ENCODE measurements at places on chromosomes 4 and X.

DNA sequence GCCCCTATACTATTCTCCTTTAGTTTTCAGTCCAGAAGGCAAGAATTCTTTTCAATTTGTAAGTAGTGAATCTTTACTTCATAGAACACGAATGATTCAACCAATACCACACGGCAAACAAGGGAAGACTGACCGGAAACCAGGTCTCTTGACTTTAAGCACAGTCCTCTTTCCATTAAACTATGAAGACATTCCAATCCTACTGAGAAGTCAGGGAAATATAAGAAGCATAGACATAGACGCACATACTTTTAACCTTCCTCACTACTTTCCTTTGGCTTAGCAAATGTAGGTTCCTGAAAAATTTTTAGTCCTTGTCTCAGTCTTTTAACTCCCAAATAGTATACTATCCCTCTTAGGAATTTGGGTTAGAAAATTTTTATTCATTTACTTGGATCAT lies 9.1 kb downstream of the CHRDL1 start:
- no peaks in the 10 kb centered on the region for H3K36me3 ChIP-seq
- H3K4me3 ChIP-seq: no peak overlapping the region
- no peak overlapping the region for H3K27ac ChIP-seq

GRCh38 chrX:68634649-68635227 lies 12.7 kb upstream of the STARD8 start:
- no peak overlapping the region for H3K4me3 ChIP-seq
- no peak overlapping the region for H3K27ac ChIP-seq
- H3K4me1 ChIP-seq: no peaks in the 10 kb centered on the region
- peaks cover 9% of the 10 kb centered on the region for H3K27me3 ChIP-seq
- H3K36me3 ChIP-seq: no peaks in the 10 kb centered on the region

GRCh38 chr4:88907478-88907877 lies 149.5 kb downstream of the FAM13A start:
- H3K27ac ChIP-seq: no peak overlapping the region
- DNase-seq: no peak
- no peaks in the 10 kb centered on the region for H3K4me1 ChIP-seq
- no peak overlapping the region for H3K4me3 ChIP-seq
- H3K36me3 ChIP-seq: no peaks in the 10 kb centered on the region

DNA sequence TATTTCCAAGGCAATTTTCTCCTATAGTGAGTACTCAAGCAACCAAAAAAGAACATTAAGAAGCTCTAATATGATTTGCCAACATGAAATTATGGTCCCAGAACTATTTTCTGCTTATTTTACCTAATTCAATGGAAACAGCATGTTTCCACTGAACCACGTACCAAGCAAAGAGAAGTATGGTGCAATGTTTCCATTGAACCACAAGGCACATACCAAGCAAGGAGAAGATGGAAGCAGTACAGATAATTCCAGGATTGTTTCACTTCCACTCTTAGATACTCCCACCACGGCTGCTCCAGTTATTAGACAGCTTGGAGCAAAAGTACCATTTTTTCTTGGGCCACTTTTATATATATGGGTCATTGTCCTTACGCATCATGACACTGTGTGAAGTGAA lies 164.9 kb downstream of the RNF150 start:
- no peaks in the 10 kb centered on the region for H3K27me3 ChIP-seq
- H3K36me3 ChIP-seq: no peaks in the 10 kb centered on the region
- no peaks in the 10 kb centered on the region for H3K4me1 ChIP-seq
- no peak overlapping the region for H3K4me3 ChIP-seq

GRCh38 chrX:45508454-45508853 lies 307.8 kb upstream of the DIPK2B start:
- no peaks in the 10 kb centered on the region for H3K27me3 ChIP-seq
- H3K4me1 ChIP-seq: no peaks in the 10 kb centered on the region
- DNase-seq: no peak
- no peak overlapping the region for H3K27ac ChIP-seq
- peaks cover 2% of the 10 kb centered on the region for H3K36me3 ChIP-seq

DNA sequence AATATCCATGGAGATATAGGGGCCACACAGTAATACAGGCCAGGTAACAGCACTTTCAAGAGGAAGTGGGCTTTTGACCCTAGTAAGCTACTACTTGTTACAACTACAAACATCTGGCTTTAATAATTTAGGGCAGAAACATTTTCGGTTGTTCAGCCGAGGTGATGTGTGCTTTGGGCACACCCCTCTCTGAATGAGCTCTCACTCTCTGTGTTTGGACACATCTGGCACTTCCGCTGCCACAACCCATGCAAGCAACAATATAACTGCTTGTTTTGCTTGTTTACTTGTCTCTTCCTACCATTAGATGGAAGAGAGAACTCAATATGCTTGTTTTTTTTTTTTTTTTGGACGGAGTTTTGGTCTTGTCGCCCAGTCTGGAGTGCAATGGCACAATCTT lies 277.2 kb downstream of the HS3ST1 start:
- H3K36me3 ChIP-seq: no peaks in the 10 kb centered on the region
- no peaks in the 10 kb centered on the region for H3K27me3 ChIP-seq
- H3K4me1 ChIP-seq: no peaks in the 10 kb centered on the region

DNA sequence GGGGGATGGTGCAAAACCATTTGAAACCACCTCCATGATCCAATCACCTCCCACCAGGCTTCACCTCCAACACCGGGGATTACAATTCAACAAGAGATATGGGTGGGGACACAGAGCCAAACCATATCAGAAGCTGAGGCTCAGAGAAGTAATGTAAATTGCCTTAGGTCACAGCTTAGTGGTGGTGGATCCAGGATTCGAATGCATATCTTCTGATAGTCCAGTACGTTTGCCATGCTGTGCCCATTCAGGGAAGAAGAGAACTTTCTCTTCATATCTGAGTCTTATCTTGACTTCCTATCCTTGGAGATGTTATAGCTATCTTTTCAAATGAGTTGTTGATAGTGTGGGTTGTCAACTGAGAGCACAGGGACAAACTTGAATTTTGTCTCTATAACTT lies 325.5 kb downstream of the ZIC3 start:
- no peaks in the 10 kb centered on the region for H3K4me1 ChIP-seq
- no peak overlapping the region for H3K4me3 ChIP-seq
- DNase-seq: no peak

GRCh38 chrX:73930300-73930699 lies 367.3 kb downstream of the CHIC1 start:
- H3K27ac ChIP-seq: no peak overlapping the region
- H3K4me1 ChIP-seq: no peaks in the 10 kb centered on the region
- H3K36me3 ChIP-seq: no peaks in the 10 kb centered on the region
- H3K27me3 ChIP-seq: no peaks in the 10 kb centered on the region
- H3K4me3 ChIP-seq: no peak overlapping the region

GRCh38 chrX:14529290-14529989 lies at the start of gene GLRA2:
TSS of gene GLRA2 (plus strand) at chrX:14529536. CDS start at chrX:14530058, 522 bp downstream.
- no peaks in the 10 kb centered on the region for H3K36me3 ChIP-seq
- no peak within 1 kb of the TSS for H3K27ac ChIP-seq
- no peaks in the 10 kb centered on the region for H3K4me1 ChIP-seq
- H3K27me3 ChIP-seq: peaks cover 9% of the 10 kb centered on the region

- peaks cover 7% of the 10 kb centered on the region for H3K36me3 ChIP-seq
- DNase-seq: no peak
- no peak overlapping the region for H3K4me3 ChIP-seq
- peaks cover 5% of the 10 kb centered on the region for H3K4me1 ChIP-seq
- H3K27me3 ChIP-seq: no peaks in the 10 kb centered on the region
- H3K27ac ChIP-seq: no peak overlapping the region
Observed at GRCh38 chr4:151114338-151114737, 14.9 kb downstream of the RPS3A start.

DNA sequence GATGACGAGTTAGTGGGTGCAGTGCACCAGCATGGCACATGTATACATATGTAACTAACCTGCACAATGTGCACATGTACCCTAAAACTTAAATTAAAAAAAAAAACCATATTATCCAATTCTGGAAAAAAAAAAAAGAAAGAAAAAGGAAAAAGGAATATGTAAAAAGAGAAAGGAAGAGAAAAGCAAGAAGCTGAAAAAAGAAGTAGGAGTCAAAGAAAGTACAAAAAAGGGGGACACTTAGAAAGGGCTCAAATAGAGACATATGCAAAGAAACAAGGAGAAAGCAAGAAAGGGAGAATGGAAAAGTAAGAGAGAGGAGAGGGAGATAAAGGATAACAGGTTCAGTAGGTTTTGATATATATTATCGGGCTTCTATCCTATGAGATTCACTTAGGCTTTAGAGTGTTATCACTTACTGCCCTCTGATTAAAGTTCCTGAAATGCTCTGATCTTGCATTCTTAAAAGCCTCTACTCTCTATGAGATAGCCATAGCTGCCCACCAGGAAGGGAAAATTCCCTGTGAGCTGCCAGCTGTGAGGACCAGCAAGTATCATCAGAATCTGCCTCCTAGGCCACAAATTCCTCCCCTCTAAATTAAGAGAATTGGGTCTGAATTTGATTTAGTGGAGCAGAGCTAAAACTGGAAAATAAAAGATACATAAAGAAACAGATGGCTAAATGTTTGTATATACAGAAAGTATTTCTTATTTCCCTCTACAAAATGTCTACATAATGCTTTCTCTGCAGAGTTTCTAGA lies 95.2 kb downstream of the AMMECR1 start:
- no peak for DNase-seq
- peak overlapping the region; percentile 94 for H3K27ac ChIP-seq
- no peak overlapping the region for H3K4me3 ChIP-seq
- peaks cover 15% of the 10 kb centered on the region for H3K4me1 ChIP-seq
- peaks cover 3% of the 10 kb centered on the region for H3K36me3 ChIP-seq
- H3K27me3 ChIP-seq: no peaks in the 10 kb centered on the region

DNA sequence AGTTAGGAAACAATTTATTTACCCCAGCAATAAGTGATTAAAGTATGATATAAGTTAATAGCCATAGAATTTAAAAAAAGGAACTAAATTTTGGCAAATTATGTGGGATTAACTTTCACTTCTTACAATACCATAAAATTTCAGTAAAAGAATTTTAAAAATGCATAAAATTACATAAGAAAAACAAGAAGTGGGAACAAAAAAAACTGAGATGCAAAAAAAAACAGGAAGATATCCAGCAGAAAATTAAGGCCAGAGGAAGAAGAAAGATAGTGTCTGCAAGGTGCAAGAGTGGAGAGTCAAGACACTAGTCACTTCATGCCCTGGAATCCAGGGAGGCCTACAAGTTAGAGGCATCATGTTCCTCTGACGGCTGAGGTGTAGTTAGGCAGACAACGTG lies 184.2 kb downstream of the GASK1B start:
- no peaks in the 10 kb centered on the region for H3K27me3 ChIP-seq
- H3K27ac ChIP-seq: no peak overlapping the region
- DNase-seq: no peak
- H3K36me3 ChIP-seq: no peaks in the 10 kb centered on the region
- no peaks in the 10 kb centered on the region for H3K4me1 ChIP-seq
- no peak overlapping the region for H3K4me3 ChIP-seq

- no peaks in the 10 kb centered on the region for H3K36me3 ChIP-seq
- no peaks in the 10 kb centered on the region for H3K27me3 ChIP-seq
- H3K4me3 ChIP-seq: no peak overlapping the region
- no peak for DNase-seq
- no peak overlapping the region for H3K27ac ChIP-seq
Observed at GRCh38 chr4:112736718-112737135, 99.8 kb downstream of the LARP7 start.

GRCh38 chr4:98473046-98473445 lies 185.4 kb downstream of the TSPAN5 start:
- H3K4me3 ChIP-seq: no peak overlapping the region
- H3K27me3 ChIP-seq: no peaks in the 10 kb centered on the region
- H3K4me1 ChIP-seq: peaks cover 20% of the 10 kb centered on the region
- H3K27ac ChIP-seq: no peak overlapping the region
- peaks cover 13% of the 10 kb centered on the region for H3K36me3 ChIP-seq

DNA sequence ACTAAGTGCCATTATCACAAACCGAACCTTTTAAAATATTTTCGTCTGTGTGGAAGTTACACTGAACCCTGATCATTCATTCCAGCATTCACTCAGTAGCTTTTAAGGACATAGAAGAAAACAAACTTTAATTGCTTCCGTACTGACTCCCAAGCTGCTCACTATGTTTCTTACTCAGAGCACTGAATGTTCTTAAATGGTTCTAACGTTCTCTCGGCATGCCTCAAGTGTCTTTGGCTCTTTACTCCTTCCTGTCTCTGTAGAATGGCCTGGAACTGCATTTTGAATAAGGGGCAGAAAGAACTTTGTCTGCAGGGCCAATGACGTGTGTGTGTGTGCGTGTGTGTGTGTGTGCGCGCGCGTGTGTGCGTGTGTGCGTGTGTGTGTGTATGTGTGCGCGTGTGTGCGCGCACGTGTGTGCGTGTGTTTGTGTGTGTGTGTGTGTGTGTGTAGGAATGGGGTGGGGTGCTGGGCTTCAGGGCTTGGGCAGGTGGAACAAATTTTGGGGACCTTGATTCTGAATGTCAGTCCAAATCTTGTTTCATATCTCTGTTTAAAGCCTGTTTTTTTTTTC lies 50.5 kb upstream of the PAQR3 start:
- no peaks in the 10 kb centered on the region for H3K4me1 ChIP-seq
- peaks cover 33% of the 10 kb centered on the region for H3K27me3 ChIP-seq
- H3K4me3 ChIP-seq: no peak overlapping the region
- H3K36me3 ChIP-seq: no peaks in the 10 kb centered on the region
- no peak for DNase-seq
- H3K27ac ChIP-seq: no peak overlapping the region

DNA sequence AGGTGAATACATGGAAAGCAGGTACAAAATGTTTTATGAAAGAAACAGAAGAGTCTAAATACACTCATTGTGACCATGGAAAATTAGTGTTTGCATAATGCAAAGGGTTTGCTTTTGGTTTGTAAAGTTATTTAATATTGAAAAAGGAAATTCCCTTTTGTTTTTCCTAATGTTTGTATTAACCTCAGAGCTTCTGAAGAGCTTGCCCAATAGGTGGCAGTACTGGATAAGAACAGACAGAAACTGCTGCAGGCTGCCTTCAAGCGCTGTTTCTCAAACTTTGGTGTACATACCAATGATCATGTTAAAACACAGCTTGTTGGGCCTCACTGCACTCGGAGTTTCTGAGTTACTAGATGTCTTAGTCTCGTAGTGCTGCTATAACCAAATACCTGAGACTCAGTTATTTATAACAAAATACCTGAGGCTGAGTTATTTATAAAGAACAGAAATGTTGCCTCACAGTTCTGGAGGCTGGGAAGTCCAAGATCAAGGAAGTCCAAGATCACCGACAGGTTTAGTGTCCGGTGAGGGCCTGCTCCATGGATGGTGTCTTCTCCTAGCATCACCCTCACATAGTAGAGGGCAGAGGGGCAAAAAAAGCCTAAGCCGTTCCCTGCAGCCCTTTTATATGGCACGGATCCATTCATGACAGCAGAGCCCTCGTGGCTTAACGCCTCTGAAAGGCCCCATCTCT lies 54.2 kb downstream of the SUPT20HL2 start:
- no peaks in the 10 kb centered on the region for H3K36me3 ChIP-seq
- DNase-seq: no peak
- H3K27ac ChIP-seq: no peak overlapping the region

DNA sequence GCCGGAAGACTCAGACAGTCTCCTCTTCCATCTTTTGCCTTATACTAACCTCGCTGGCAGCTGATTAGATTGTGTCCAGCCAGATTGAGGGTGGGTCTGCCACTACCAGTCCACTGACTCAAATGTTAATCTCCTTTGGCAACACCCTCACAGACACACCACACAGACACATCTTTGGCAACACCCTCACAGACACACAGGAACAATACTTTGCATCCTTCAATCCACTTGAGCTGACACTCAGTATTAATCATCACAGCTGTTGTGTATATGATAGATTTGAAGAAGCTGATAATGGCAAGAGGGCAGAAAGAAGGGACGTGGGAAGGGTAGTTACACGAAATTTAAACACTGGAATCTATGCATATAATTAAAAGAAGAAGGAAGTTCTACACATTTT lies 139.5 kb downstream of the ANKRD50 start:
- no peaks in the 10 kb centered on the region for H3K36me3 ChIP-seq
- H3K27ac ChIP-seq: no peak overlapping the region
- no peak overlapping the region for H3K4me3 ChIP-seq
- no peak for DNase-seq
- H3K4me1 ChIP-seq: no peaks in the 10 kb centered on the region
